EL (cell line): ENCODE measurements at places on chromosomes 7 and 10.

DNA sequence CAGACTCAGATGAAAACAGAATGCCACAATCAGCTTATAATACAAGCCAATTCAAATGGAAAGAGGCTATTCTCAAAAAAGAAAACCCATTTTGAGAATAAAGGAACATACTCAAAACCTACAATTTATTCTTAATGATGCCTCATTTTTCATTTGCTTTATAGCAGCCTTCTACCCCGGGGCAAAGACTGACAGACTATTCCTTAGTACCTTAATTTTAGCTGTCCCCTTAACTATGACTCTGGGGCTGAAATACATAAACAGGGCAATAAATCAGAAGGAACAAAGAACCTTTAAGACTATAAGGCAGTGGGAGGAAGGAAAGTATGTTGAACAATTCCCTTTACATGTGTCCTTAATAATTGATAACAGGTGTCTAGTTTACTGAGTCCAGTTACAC lies 76.8 kb downstream of the TMEM106B start:
- DNase-seq, result no peak

- DNase-seq, result no peak
Measured at GRCh38 chr7:36855330-36855729, 131.0 kb upstream of the AOAH start.

DNA sequence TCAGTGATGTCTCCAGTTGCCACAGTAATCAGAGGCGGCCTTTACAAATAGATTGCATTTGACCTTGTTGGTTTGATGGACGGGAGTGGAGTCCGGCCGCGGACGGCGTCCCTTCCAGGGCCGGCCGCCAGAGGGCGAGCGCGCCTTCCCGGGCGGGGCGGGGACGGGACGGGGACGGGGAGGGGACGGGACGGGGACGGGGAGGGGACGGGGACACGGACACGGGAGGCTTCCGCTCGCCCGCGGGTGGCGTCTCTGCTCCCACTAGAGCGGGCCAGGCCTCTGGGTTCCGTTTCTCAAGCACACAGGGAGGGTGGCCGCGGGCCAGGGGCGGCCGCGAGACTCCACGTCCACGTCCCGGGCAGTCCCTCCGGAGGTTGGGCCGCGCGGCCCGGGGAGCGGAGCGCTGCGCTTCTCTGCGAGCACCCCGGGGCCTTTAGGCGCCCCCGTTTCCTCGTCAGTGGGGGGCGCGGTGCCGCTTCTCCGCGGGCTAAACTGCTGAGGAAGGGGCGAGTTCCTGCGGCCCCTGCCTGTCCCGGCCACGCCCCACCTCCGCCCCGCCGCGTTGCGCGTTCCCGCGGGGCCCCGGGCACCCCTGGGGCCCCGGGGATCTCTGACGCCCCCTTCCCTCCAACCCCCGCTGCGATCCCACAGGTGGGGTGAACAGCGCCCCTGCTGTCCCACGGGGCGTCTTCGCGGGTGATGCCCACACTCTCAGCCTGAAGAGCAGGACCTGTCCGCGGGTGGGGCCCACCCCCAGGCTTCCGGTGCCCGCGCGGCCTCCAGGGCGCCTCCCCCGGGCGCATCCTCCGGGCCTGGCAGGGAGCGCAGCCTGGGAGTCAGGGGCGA lies 84.2 kb upstream of the MKI67 start:
- DNase-seq, result peak; percentile 28

DNA sequence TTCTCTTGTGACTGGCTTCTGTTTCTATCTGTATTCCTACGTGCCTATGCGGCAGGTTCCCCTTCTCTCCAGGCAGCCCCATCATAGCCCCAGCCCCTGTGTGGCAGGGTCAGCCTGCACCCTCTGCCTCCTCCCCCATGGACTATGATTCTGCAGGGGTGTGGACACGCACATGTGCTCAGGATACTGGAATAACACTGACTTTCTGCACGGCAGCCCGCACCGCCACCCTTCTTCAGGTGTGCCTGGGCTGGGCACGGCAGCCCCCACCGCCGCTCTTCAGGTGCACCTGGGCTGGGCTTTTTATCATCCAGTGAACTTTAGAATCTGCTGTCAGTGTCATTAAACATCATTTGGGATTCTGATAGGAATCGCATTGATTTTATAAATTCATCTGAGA lies 202.6 kb upstream of the PPP2R2D start:
- DNase-seq, result no peak

GRCh38 chr7:67863911-67864310 lies 867.3 kb downstream of the TYW1 start:
- no peak for DNase-seq

DNA sequence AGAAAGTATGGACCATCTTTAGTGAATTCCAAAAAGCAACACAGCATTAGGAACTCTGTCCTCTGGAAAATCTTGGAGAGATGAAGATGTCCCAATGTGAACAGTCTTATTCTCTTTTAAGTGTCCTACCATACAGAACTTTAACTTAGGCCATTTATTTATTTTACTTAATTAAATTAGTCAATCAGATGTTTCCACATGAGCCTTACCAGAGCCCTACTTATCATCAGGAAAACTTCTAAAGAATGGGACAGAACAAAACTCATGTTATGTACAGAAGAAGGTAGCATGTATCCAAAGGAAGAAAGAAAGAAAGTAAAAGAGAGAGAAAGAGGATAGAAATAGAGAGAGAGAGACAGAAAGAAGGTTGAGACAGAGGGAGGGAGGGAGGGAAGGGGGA lies 276.4 kb downstream of the ETV1 start:
- DNase-seq, result no peak

DNA sequence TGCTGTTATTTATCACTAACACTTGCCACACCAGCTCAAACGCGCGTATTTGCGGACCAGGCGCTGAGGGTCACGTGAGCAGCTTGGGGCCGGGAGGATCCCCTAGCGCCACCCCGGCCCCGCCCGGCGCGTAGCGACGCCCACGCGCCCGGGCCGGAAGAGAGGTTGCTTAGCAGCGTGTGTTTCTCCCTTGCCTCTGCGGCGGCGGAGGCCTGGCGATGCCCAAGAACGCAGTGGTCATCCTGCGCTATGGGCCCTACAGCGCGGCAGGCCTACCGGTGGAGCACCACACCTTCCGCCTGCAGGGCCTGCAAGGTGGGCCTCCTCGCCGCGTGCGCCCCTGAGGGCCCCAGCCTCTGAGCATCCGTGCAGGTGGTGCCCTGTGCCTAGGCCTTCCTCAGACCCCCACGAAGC lies at the start of gene C10orf53:
Gene C10orf53 (plus strand): TSS at position 172 of the 414 bp plus-strand sequence. CDS start 47 bp downstream, at position 219.
- peak; percentile 16 for DNase-seq

DNA sequence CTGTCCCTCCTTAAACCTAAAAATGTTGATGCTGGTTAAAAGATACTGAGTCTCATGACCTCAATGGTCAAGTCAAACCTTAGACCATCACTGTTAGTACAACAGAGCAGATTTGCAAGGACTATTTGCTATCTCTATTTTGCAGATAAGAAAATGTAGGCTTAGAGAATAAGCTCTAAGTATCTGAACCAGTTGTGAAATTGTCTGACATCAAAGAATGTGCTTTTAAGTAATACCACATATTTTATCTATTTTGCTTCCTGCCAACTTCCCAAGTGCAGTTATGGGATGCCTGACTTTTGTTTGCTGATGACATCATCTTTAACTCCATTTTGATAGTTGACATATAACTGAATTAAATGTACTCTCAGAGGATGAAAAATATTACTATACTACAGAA lies 83.6 kb upstream of the TMEM106B start:
- no peak for DNase-seq

DNA sequence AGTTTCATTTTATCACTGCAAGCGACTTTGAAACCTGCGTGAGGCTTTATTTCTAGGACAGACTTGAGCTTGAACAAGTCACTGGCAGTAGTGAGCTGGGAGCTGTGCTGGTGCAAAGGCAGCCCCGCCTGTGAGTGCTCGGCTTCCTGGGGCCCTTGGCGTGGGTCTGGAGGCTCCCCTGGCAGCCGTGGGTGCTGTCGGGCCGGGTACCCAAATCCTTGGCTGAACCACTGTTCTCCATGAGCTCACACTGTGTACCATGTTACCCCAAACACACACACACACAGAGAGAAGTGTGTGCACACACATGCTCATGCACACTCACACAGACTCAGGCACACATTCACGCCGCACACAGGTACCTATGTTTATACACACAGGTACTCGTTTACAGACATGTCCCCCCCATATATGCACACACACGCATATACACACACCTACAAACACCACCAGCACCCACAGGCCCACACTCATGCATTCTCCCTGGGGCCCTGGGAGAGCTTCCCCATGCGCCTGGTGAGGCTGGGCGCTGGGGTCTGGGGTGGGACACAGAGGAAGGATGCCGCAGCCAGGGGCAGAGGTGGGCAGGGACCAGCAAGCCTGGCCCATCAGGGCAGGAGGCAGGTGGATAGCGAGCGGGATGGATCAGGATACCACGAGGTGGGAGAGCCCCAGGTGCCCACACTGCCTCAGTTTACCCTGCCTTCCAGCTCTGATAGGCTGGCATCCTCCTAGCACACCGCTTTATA lies 158.8 kb downstream of the ADARB2 start:
- DNase-seq, result no peak

- no peak for DNase-seq
Measured at GRCh38 chr7:5170251-5170650, 19.8 kb upstream of the WIPI2 start.

DNA sequence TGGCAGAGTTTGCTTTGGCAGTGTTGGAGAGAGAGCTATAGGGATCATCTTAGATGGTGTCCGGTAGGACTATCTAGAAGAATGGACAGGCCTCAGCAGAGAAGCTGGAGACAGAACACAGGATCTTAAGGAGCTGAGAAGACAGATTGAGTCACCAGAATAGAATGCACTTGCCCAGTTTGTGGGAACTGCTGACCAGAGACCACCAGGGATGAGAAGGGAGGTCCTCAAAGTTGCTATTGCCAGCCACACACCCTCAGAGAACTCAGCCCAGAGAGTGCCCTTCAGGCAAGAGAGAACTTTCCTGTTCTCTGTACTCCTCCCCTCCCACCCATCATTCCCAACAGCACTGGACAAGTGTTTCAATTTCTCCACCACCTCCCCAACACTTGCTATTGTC lies 25.3 kb upstream of the GALNT11 start:
- DNase-seq, result peak; percentile 26

DNA sequence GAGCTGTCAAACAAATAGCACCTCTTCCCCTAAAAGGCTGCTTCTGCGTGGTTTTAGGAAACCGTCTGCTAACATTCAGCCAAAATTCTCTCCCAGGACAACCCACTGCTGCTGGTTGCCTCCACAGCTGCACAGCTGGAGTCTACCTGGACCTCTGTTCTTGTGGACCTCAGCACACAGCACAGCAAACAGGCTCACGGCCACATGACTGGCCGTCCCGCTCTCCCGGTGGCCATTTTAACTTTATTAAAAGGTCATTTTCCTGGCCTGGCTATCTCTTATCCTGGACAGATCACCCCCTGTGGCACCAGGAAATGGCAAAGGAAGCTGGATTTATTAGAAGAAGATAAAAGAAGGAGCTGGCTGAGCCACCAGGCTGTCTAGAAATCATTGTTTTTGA lies 27.6 kb downstream of the SORBS1 start:
- DNase-seq, result no peak

DNA sequence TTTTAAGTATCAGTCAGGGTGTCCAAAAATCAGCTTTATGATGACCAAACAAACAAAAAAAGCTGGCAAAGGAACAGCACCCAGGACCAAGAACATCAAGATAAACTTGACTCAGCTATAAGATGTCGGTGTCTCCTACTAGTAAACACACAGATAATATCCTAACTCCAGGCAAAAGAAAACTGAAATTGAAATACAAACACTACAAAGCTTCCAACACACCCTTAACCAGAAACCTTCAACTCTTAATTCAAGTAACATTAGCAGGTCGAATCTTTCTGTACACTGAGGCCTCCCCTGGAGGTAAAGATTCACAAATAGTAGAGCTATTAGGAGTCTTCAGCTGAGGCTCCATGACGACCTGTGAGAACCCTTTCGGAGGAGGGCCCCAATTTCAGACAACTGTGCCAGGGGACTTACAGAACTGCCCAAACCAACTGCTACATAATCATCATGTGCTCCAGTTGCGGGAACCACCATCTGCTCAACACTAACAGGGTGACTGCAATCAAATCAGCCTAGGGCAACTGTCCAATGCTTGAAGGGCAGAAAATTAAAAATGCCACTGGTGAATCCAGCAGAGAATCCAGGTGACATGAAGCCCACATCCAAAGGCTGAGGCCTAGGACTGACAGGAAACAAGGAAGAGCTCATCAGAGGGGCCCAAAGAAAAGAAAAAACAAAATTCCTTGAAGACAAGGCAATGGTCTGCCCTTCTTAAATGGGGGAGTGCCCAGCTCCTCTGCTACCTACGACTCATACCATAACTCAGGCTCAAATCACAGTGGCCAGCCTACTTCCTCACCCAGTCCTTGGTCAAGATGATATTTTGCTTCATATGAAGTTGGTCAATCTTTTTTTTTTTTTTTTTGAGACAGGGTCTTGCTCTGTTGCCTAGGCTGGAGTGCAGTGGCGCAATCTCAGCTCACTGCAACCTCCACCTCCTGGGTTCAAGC lies 20.0 kb downstream of the XPNPEP1 start:
- peak; percentile 71 for DNase-seq

GRCh38 chr10:95214793-95215192 lies 20.8 kb downstream of the ACSM6 start:
- DNase-seq, result peak; percentile 76

- peak; percentile 16 for DNase-seq
Measured at GRCh38 chr7:55366461-55367070, 1.4 kb downstream of the LANCL2 start.

DNA sequence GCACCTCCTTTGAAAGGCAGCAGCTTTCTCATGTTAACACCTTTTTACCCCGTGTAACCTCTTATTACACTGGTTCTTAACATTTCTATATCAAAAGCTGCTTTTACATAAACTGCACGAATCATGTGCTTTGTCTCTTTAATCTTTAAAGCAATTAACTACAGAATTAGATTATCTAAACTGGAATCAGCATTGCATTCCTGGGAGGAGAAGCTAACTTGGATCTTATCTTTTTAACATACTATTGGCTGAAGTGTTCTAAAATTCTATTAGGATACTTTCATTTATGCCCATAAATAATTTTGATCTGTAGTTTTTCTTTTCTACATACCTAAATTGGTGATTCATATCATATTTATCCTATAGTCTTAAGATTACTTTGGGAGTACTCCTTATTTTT lies 428.4 kb upstream of the IGFBP3 start:
- DNase-seq, result no peak
